Activated CD4-positive, alpha-beta T cell treated with anti-CD3 and anti-CD28 coated beads, Interleukin-2, amount 50 U/mL, for 4 hours (primary cell): ENCODE measurements at places on chromosomes 6 and 20.

- DNase-seq = no peak
Observed at GRCh38 chr6:30487926-30488325, 1.4 kb upstream of the HLA-E start.

GRCh38 chr6:46736906-46737305, 1.7 kb upstream of the PLA2G7 start:
- no peak for DNase-seq

DNA sequence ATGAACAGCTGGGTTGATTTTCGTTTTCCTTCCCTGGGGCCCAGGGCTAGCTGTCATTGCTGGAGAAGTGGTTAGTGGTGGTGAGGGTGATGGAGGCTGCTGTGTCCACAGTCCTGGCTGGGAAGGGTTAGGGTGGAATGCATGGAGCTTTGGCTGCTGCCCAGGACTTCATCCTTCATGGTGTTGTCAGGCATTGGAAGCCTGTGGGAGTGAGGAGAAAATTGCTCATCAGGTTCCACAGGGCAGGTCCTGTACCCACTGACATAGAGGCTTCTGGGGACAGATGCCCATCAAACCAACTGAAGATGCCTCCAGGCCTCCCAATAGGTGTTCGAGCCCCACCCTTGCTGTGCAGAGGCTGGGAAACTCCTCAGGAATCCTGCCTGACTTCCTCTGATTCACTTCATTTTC, 262.4 kb upstream of the SUPT3H start:
- no peak for DNase-seq

DNA sequence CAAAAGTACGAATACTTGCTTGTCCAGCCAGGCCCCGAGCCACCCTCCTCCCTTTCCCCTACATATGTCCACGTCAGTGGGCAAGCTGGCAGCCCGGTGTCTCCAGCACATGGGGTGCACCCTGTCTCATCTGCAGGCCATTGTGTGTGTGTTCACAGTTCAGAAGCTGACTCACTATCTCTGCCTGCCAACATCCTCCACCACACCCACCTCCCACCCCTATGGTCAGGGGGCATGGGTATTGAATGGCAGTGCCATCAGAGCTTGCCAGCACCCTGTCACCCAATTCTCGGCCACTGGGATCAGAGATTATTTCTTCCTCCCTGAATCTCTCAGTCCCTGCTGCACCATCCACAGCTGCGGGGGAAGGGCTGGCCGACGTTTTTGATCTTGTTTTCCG, 195.7 kb downstream of the FARS2 start:
- DNase-seq = no peak

GRCh38 chr6:46184114-46184513, 13.3 kb upstream of the ENPP5 start:
- no peak for DNase-seq

- no peak for DNase-seq
Observed at GRCh38 chr6:96812077-96812703, 25.1 kb downstream of the GPR63 start.

DNA sequence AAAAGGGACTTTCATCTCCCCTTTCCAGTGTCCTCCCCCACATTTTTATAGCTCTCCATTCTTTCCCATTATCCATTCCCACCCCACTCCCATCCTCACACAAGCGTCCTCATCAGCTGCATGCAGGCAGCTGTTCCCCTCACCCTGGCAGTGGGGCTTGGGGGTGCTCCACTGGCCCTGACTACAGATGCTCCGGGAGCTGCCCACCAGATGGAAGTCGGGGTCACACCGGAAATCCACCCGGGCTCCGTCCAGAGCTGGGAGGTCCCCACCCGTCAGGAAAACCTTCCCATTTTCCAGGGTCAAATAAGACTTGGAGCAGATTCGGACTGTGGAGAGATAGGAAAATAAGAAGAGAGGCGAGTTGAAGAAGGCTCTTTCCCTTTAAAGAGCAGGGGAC, 2.7 kb downstream of the GABBR1 start:
- no peak for DNase-seq

- DNase-seq = no peak
Observed at GRCh38 chr20:50758469-50758868, 27.1 kb downstream of the PARD6B start.

DNA sequence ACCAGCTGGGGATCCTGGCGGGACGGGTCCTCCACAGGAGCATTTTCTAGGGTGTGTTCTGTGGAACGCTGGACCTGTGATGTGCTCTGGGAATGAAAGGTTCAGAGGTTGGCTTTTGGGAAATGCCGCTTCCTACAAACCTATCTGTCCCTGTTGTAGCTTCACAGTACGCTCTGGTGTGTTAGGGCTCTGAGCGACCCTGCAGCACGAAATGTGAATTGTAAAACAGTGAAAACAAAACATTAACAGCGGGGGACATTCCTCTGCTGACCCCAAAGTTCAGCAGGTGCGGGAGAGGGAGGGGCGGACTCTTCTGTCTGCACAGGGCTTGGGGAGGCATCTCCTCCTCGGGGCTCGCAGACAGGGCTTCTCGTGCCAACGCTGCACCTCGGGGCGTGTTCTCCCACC, 155.9 kb downstream of the NRN1 start:
- no peak for DNase-seq

DNA sequence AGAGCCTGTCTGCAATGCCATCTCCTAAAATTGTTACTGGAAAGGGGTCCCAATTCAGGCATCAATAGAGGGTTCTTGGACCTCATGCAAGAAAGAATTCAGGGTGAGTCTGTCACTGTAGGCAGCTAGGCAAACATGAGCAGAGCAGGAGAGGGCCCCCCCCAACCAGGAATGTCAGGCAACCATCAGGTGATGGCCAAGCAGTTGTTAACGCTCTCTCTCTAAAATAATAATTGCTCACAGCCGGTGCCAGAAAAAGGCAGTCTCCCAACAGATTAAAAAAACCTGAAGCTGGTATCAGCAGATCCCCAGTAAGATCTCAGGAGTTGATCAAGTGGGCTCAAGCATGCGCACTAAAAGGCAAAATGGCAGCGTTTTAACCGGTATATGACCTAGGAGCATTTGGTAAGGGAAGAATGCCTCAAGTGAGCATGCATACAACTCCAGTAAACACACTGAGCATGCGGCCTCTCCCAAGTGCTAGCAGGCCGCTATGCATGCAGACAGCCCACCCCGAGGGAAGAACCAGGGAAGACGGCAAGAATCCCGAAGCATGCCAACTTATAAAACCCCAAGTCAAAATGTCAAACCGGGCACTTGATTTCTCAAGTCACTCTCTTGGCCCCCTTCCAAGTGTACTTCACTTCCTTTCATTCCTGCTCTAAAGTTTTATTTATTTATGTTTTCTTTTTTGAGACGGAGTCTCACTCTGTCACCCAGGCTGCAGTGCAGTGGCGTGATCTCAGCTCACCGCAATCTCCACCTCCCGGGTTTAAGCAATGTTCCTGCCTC, 44.0 kb upstream of the RNGTT start:
- no peak for DNase-seq

DNA sequence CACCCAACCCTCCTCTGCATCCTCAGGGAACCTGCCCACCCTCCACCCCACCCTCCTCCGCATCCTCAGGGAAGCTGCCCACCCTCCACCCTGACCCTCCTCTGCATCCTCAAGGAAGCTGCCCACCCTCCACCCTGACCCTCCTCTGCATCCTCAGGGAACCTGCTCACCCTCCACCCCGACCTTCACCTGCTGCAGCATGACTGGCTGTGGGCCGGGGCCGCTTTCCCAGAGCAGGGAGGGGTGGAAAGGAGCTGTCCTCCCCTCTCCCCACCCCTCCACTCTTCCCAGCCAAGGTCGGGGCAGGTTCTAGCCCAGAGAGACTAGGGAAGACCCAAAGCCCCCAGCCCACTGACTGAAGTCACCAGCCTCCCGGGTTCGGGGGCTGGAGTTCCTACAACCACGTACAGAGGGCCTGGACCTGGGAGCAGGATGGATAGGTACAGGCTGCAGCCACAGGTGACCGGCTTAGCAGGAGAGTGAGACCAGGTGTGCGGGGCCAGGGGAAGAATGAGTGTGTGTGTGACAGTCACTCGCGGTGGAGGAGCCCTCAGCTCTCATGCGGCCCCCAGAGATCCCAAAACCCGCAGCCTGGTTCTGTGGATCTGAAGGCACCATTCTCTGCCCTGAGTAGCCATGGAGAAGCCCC, 11.6 kb downstream of the EEF1A2 start:
- no peak for DNase-seq

GRCh38 chr6:72386324-72386723, 235.5 kb upstream of the KCNQ5 start:
- DNase-seq = no peak

DNA sequence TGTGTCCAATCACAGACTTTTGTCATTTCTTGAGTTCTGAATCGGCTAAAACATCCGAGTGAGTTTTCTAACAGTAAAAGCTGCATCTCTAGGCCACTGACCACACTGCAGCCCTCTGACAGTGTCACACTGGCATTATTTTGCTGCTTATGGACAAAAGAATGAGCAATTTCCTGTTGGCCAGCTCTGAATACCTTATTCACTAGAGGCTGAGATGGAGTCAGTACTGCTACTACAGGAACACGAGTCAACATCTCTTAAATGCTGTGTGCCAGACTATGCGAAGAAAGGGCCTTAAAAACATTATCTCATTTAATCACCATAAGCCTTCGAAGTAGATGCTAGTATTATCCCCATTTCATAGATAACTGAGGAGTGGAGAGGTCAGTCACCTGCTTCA, 42.5 kb upstream of the IPCEF1 start:
- no peak for DNase-seq

GRCh38 chr6:12312736-12313135, 22.6 kb downstream of the EDN1 start:
- no peak for DNase-seq

- no peak for DNase-seq
Observed at GRCh38 chr6:11389977-11390376, 147.6 kb upstream of the TMEM170B start.

DNA sequence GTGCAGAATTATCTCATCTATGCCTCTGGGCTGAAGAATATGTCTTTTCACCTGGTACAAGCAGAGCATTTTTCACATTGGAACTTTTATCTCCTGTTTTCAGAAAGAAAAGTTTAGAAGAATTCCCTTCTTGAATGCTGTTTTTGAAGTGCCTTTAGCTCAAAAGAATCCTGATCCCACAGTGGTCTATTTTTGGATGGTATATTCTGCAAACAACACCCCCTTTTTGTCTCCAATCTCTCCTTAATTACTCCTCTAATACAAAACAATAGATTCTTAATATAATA, 57.7 kb upstream of the HFE start:
- no peak for DNase-seq

GRCh38 chr6:38187811-38188590, 368.5 kb downstream of the ZFAND3 start:
- DNase-seq = no peak

DNA sequence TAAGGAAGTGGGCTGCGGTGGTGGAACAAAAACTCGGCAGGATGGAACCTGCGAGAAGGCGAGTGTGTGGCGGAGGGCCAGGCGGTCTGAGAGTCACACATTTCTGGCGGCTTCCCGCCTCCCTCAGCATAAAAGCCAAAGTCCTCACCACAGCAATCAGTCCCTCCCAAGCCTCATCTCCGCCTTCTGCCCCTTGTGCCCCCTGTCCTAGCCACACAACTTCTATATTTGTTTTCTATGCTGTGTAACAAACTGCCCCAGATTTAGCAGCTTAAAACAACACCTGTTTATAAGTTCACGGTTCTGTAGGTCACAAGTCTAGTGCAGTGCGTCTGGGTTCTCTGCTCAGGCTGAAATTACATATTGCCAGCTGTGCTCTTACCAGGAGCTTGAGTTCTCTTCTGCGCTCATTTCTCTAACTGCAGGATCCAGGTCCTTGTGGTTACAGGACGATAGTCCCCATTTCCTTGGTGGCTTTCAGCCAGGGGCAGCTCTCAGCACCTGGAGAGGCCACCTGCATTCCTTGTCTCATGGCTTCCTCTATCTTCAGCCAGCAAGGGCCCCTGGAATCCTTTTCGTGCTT, 11.7 kb upstream of the SPO11 start:
- DNase-seq = no peak

DNA sequence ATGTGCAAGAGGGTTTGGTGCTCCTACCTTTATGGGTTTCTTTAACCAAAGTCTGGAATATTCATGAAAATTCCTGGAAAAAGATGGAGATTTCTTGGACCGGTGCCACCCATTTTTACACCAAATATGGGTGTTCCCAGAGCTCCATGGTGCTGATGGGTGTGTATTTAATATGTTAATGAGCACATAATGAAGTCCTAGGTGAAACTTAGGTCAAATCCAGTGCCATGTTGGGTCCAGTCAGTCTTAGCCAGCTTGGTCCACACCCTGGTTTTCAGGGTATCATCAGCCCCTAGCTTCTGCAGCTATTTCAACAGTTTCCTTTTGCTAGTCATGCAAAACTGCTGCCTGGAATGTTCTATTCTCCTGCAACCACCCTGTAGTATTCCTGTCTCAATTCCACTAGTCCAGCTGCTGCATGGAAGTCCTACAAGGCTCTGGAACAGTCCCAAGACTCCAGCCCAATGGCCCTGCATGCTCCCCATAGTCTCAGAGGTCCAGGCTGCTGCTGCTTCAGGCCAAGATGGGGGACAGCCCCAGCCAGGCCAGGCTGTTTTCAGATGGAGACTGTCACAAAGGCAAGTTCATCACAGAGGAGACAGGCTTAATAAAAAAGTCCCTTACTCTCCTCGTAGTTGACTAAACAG, 31.8 kb downstream of the CST9L start:
- DNase-seq = no peak

- no peak for DNase-seq
Observed at GRCh38 chr6:148027201-148027600, 315.4 kb upstream of the SASH1 start.

GRCh38 chr6:93799226-93799625, 379.9 kb upstream of the EPHA7 start:
- no peak for DNase-seq

DNA sequence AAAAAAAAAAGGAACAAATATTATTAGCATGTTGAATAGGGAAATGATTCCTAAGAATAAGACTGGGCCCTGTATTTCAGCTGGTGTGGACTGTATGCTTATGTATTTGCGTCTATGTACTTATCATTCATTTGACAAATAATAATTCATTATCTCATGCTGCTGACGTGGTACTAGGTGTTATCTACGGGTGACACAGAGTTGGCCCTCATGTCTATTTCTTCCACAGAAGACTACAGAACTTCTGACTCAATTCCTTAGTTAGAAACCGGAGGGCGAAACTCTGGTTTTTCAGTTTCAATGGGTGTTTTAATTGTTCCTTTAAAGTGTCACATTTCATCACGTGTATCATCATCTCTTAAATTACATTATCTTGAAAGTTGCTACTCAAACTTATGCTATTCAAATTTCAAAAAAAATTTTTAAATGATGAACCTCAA, 305.9 kb downstream of the CLIC5 start:
- no peak for DNase-seq

GRCh38 chr6:50990750-50991446, 172.2 kb downstream of the TFAP2B start:
- DNase-seq = no peak

DNA sequence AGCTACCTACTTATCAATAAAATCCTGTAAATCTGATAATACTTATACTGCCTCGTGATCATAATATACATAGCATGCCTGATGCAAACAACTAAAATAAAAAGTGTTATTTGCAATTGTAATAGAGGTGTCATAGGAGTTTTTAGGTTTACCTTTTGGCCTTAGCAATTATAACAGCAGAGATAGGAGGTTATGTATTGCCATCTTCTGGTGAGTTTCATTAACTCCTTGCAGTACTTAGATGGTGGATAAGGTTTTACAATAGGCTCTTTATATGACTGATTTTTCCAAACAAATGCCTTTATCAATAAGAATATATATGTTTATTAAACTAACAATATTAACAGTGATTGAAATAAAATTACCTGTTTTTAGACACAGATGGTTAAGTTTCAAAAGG, 27.8 kb upstream of the MYCT1 start:
- no peak for DNase-seq

GRCh38 chr6:87950614-87951013, 97.0 kb upstream of the SPACA1 start:
- DNase-seq = no peak

- no peak for DNase-seq
Observed at GRCh38 chr6:4967301-4968030, 36.4 kb downstream of the RPP40 start.
